ENCODE measurements at places on chromosomes 2 and 18.

DNA sequence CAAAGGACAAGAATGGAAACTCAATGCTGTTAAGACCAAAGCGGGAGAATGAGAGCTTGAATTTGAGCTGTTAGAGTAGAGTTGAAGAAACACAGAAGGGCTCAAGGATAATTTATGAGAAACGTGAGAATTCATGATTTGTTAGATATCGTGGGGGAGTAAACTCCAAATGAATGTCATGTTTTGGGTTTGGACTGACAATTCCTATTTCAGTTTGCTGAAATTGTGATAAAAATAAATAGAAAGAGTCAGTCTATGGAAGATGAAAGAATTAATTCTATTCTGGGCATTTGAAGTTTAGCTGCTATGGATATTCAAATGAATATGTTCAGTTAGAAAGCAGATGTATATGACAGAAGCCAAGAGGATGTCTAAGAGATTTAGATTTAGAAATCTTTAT lies 723.4 kb upstream of the PIK3C3 start:
- DNase-seq, result no peak

GRCh38 chr2:217959723-217960122 lies 43.1 kb downstream of the TNS1 start:
- no peak for DNase-seq

GRCh38 chr2:12091201-12091806 lies 344.9 kb downstream of the LPIN1 start:
- peak; percentile 43 for DNase-seq

DNA sequence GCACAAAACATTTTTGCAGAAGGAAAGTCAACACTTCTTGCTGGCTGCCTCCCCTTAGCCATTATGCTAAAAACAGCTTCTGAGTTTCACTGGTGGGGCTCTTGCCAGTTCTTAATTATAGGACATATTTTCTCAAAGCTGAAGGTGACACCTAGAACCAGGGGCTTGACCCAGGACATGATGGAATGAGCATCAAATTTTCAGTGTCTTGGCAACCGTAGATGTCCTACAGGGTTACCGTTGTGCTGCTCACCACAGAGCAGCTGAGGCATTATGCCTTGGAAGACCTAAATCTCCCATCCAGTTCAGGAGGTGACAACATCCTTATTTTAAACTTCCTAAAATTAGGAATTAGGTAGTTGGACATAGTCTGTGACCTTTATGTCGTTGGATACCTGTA lies 46.7 kb downstream of the TMEM185B start:
- DNase-seq, result no peak

DNA sequence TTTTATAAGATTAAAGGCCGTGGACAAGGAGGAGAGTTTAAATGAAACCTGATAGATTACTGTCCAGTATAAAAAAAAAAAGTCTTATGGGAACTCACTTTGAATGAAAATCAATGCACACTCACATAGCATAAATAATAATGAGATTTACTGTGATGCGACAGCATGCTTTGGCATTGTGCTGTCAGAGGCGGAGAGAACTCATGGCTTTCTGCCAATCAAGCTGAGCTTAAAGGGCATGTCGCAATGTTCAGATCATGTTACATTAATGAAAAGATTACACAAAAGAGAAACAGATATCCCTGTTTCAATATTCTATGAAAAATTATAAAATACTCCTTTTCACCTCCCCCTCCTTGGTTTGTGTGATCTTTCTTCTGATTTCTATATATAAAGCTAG lies 310.8 kb downstream of the ERBB4 start:
- peak; percentile 88 for DNase-seq

DNA sequence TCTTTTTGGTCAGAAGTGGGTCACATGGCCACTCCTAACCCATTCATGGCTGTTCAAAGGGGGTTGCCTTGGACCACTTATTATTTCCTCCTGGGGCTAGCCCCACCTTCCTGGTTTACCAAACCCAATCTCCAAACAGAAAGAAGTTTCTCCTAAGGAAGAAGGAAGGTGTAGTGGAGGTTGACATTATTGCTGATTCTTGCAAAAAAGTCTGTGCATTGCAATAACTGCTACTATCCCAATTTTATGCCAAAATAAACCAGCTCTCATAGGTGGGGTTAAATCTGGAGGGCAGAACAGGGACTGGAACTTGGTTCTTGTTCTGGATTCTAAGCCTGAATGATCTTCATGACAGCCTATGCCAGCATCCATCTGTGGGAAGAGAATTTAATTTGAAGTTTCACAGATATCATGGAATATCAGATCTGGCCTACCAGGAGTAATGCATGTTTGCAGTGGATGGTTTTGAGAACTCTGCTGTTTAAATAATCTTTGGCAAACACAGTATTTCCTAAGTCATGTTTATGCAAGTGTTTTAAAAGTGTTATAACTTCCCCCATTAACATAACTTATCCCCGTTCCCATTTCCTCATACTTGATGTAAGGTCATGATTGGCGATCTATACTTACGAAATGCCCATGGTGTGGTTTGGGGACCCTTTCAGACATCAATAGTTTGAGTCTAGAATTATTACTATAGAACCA lies 11.9 kb downstream of the ANXA4 start:
- no peak for DNase-seq

DNA sequence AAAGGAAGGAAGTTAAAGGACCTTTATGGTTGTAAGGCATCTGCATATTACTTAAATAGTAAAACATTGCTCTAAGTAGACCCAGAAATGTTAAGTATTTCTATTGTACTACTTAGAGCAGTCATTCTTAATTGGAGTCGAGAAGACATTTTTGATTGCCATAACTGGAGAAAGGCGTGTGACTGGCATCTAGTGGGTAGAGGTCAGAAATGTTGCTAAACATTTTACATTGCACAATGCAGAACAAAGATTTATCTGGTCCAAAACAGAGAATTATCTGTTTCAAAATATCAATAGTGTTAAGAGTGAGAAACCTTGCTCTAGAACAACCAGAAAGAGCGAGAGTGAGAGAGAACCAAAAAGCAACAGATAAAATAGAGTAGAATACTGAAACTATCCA lies 23.3 kb upstream of the ROCK1 start:
- DNase-seq, result peak; percentile 51

DNA sequence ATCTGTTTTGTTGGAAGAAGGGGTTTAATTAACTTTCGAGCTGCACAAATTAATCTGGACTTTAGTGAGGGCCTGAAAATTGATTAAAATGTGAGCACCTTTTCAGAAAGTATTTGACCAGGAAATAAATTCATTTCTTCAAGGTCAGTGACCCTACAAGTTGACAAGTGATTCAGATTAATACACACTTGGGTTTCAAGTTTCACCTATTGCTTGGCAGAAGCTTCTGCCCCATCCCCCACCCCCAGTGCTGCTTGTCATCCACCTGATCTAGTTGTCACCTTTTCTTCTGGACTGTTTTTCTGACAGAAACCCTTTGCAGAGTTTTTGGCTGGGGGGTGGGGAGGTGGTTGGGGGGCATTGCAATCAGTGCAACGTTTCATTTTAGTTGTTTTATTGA lies 46.2 kb downstream of the RPRM start:
- DNase-seq, result no peak

DNA sequence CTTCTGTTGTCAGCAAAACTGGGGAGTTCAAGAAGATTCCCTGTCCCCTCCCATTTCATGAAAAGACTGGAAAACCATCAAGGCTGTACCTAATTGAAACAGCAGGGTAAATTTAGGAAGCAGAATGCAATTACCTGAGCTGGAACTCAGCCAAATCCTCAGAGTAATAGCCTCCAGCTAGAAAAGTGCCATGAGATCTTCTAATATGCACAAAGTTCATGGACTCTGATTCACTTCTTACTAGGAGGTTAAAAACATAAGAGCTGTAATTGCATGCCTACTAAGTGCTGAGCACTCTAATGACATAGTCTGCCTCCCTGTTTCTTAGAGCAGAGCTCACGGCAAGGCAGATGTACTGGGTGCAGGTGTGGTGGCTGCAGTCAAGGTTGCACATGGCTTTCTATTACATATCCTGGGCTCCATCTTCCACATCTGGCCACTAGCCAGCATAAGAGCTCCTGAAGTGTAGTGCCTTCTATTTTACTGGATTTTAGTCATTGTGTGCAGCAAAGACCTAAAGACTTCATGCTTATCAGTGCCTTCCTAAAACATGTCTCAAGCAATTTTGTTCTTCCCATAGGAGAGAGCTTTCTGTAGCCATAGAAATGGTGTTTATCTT lies 341.7 kb downstream of the PTPRM start:
- no peak for DNase-seq

GRCh38 chr2:189210250-189211087 lies 30.9 kb upstream of the COL5A2 start:
- DNase-seq, result peak; percentile 98

DNA sequence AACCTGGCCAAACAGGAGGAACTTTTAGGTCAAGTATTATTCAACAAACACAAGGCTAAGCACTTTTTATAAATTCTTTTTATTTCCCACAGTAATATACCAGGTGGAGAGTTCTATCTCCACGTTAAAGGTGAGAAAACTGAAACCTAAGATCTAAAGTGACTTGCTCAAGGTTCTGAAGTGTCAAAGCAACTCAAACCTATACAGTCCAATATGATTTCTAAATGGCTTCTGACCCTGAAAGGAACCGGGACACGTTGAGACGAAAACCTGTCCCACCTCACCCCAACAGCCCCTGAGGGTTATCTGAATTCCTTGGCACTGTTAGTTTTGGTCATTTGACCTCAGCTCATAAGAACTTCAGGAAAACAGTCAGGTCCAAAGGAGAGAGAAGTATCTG lies 814.5 kb upstream of the LRATD1 start:
- DNase-seq, result no peak

GRCh38 chr2:134988994-134989605 lies 58.1 kb downstream of the MAP3K19 start:
- peak; percentile 44 for DNase-seq

GRCh38 chr2:216431531-216431856 lies 19.2 kb downstream of the SMARCAL1 start:
- DNase-seq, result no peak

DNA sequence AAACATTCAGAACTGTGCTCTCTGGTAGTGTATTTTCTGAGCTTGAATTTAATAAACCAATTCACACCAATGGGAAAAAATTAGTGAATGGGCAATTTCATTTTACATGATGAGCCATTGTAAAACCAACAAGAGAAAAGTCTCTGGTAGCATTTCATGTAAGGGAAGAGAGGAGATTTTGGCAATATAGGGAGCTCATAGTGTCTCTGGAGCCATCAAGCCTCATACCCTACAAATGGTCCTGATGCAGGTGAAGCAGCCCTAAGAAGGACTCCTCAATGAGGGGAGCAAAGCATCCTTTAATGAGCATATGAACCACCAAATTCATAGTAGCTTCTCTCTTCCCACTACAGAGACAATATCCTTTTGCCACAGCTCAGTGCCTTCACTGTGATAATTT lies 373.0 kb downstream of the RIT2 start:
- no peak for DNase-seq

GRCh38 chr2:96374211-96374951 lies 38.8 kb downstream of the NCAPH start:
- DNase-seq, result peak; percentile 5

DNA sequence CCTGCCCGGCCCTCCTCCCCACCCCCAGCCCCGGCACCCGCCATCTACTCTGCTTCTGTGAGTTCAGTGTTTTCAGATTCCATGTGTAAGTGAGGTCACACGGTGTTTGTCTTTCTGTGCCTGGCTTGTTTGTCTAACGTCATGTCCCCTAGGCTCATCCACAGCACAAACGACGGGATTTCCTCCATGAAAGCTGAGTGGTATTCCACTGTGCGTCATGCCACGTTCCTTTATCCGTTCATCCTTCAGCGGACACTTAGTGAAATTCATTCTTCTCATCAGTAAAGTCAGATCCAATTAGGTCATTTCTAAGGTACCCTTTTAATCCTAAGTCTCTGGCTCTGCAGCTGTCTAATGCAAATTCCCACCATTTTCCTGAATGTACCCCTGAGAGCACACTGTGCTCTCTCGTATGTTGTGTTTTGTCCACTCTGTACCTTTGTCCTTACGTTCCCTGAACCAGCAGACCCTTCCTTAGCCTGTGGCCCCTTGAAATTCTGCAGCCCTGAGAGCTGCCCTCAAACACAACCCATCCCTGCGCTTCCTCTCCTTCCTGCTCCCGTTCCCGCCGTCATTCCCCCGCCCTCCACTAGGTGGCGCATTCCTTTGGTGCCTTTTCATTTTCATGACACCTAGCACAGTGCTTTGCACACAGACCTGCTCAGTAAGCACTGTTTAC lies 44.1 kb downstream of the TRAPPC12 start:
- peak; percentile 45 for DNase-seq

- DNase-seq, result no peak
These were observed 700.0 kb upstream of the NXPH2 start for GRCh38 chr2:139480161-139480650.

GRCh38 chr2:66815886-66816285 lies 381.0 kb downstream of the MEIS1 start:
- no peak for DNase-seq

GRCh38 chr2:47052847-47053246 lies 102.3 kb downstream of the STPG4 start:
- DNase-seq, result no peak

DNA sequence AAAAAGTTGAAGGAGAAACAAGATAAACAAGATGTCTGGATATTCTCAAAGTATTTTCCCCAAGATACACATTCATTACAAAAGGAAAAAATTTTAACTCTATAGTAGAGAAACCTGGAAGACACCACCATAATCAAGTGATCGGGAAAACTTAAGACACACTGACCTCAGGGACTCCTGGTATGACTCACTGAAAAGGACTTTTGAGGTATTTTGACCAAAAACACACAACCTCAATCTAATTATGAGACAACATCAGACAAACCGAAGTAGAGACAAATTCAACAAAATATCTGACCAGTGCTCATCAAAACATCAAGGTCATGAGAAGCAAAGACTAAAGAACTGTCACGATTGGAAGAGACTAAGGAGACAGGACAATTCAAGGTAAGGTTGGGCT lies 34.7 kb downstream of the LPIN2 start:
- peak; percentile 30 for DNase-seq

DNA sequence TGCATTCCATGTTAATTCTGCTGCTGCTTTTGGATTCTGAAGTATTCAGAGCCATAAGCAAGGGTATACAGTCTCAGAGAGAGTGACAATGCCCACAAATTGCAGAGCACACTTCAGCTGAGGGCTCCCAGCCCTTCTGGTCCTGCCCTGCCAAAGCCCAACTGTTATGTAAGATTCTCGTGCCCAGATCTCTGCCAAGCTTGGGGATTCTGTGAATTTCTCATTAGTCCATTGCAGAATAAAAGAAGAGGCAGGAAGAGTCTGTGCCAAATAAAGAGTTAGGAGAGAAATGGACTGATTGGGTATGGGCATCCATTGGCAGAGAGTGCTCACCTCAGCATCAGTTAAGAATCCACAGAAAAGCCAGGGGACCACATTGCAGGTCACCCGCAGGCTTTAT lies 112.0 kb upstream of the PNPT1 start:
- DNase-seq, result no peak

DNA sequence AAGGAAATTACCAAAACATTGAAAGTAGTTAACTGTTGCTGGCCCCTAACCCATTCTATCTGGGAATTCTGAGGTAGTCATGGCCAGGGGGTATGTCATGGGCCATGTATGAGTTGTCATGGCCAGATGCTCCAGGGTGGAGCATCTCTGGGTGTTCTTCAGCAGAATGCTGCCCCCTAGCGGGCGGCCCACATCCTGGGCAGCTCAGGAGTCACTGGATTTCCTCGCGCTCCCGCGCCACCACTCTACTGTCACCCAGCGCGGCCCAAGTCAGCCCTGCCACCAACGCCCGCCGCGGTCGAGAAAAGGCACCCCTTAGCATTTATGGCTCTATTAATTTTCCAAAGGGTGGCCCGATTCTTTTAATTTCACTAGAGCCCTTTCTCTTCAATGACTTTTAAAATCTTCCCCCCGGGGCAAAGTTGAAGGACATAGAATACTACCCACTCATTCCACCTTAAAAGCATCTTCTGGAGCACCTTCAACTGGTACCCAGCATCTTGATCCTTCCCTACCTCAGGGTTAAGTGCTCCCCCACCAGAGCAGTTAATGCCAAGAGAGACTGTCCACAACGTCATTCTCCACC lies 41.6 kb downstream of the PKDCC start:
- DNase-seq, result no peak

Data from fibroblast of upper back skin (primary cell).